Renal cortical epithelial cell (primary cell): ENCODE measurements at places on chromosomes 11 and 22. TPM values are rescaled to one million over a fixed set of nuclear protein-coding genes. Genes with fewer than 3 reads are reported as not detected.
A peak's percentile ranks its signal among the peaks of the same experiment; 100 is the strongest.

- DNase-seq = no peak
These were observed 34.8 kb downstream of the RELT start for GRCh38 chr11:73411031-73411430.

- no peak for DNase-seq
These were observed 368.3 kb downstream of the SHANK2 start for GRCh38 chr11:70883973-70884623.

GRCh38 chr22:24965822-24966626 is 13.5 kb downstream of the KIAA1671 start:
- DNase-seq = peak; percentile 37

Gene ANGPTL5
- total RNA-seq = not detected in 2 replicates

Gene RASSF10
- total RNA-seq = 2.6 and 13.2 TPM in 2 replicates

Gene MMP3
- total RNA-seq = not detected in 2 replicates
